ENCODE measurements at places on chromosomes 6 and 20.

DNA sequence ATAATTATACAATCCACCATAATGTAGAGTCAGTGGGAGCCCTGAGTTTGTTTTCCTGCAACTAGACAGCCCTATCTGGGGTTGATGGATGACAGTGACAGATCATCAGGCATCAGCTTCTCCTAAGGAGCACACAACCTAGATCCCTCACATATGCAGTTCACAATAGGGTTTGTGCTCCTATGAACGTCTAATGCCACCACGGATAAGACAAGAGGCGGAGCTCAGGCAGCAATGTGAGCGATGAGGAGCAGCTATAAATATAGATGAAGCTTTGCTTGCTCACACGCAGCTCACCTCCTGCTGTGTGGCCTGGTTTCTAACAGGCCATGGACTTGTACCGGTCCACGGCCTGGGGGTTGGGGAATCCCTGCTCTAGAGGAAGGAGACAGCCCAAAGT is 25.9 kb downstream of the EDEM2 start:
- no peak for DNase-seq

DNA sequence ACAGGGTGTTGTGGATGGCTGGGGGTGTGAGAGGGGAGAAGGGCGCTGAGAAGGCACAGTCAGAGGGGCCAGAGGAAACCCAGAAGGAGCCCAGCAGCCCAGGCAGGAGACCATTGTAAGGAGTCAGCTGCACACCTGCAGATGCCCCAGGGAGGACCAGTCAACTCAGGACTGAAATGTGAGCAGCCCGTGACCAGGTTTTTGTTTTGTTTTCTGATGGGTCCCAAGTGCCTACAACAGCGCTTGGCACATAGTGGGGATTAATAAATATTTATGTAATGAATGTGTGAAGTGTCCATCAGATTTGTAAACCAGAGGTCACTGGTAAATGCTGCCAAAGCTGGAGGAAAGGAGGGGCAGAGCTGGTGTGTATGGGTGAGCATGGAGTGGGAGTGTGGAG is 30.2 kb downstream of the TRAM2 start:
- DNase-seq = no peak

GRCh38 chr6:168609914-168610490 is 169.0 kb downstream of the SMOC2 start:
- DNase-seq = no peak

GRCh38 chr6:93021235-93021915 is 398.0 kb downstream of the EPHA7 start:
- DNase-seq = no peak

- DNase-seq = no peak
Measured at GRCh38 chr6:14520029-14520428, 402.5 kb downstream of the CD83 start.

DNA sequence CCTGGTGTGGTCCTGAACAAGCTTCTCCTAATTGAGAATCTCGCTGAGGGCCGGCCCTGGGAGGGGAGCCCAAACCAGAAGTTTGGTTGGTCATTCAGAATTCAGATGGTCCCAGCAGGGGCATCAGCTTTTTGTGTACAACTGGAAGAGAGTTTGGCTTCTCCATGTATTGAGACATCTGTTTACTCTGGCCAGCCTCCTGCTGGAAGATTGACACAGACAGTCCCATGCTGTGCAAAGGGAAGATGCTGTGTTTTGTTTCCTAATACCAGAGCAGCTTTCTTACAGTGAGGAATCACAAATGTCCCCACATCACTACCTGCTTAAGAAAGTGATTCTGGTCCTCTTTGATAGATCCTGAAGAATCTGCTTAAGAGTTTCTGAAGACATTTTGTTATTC is 97.8 kb downstream of the PLEKHG1 start:
- no peak for DNase-seq

DNA sequence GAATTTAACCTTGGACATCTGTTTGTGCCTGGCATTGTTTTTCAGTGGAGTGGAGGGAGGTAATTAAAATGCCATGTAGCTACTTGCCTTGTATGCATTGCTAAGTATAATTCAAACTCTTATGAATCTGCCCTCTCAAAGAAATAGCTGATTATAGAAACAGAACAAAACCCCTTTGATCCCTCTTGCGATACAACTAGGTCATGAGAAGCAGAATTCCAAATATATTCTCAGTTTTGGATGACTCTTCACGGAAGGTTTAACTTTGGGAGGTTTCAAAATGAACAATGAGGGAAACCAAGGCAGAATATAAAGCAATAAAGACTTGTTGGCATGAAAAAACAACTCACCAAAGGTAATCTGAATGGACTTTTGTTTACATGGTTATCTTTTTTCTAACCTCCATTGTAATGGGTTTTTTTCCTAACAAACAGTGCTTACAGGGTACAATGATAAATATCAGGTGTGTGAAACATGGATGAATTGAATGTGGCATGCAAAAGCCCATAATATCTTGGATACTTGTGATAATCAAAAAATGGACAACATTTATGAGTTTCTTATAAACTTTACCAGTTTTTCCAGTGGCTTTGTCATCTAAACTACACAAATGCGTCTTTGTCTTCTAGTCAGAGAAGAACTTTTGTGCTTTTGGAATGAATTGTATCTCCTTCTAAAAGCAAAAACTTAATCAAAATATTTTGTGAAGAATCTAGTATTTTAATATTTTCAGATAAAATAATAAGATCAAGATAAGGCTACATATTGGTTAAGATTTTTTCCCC is 15.7 kb upstream of the HEY2 start:
- DNase-seq = no peak

GRCh38 chr6:134170844-134171243 is 118.4 kb upstream of the SLC2A12 start:
- DNase-seq = peak; percentile 32

DNA sequence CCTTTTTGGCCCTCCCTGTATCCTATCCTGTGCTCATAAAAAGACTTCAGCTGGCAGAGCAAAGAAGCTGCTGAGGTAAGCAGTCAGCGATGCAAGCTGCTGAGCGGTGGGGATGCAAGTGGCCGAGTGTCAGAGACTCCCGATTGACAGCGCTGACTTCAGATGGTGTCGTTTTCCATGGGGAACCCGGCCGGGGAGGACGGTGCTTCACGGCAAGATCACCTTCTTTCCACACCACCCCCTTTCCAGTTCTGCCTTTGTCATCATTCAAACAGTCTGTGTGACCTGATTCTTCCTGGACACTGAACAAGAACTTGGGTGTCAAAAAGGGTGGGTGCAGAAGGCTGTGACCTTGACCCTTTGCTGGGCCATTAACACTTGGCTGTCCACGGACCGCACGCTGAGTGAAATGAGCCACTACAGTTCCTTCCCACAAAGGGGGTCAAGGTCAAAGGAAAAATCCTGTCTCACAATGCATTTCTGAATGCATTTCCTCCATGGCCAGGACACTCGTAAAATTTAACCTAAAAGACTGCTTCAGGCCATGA is 52.9 kb upstream of the UNC93A start:
- no peak for DNase-seq

- no peak for DNase-seq
Measured at GRCh38 chr6:105949869-105950268, 136.3 kb upstream of the PRDM1 start.

DNA sequence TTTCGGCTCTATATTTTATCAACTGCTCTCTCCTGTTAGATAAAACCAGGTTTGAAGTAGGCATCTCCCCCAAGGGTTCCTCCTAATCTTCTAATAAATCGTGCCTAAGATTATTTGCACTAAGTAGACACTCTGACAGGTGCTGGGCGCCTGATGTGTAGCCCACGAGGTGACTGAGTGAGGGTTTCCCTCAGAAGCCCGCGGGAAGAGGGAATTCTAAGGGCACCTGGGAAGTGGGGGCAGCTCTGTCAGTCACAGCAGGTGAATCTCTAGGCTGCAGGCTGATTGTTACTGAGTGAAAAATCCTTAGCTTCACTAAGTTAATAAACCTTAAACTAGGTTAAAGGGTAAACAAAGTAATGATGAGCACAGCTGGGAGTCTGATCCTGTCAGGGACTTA is 68.2 kb downstream of the PXDC1 start:
- no peak for DNase-seq

Measured in HCEC 1CT (cell line).